NCI-H1930 (cell line): ENCODE measurements at places on chromosomes 3 and 15.

DNA sequence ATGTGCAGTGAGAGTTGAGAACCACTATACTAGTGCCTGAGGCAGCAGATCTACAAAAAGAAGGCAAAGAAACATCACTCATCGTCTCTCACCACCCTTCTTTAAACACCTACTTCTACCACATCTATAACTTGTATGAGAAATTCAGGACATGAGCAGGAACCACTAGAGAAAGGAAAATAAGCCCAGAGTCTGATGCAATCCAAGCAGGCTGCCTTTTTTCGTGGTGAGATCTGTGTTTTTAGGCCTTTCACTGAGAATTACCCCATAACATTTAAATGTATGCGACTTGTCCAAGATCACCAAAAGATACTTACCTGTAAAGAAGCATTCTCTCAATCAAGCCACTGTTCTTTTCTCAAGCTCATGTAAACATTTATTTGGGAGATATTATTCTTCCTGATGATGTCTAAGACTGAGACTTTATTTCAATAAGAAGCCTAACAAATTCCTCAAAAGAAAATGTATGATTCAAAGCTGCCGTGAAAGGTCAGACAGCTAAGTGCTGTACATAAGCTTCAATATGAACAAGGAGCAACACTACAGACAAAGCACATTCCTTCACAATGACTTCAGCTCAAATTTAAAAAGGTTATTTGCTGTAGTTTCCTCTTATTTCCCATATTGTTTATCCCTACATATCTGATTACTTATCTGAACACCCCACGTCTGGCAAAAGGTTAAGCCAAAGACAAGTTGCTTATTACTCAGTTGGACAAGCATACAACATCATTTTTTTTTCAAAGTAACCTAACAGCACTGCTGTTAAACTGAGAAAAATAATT is 16.5 kb downstream of the SPICE1 start:
- no peak for DNase-seq

GRCh38 chr3:157572559-157573270 is 69.5 kb upstream of the VEPH1 start:
- peak; percentile 6 for DNase-seq

DNA sequence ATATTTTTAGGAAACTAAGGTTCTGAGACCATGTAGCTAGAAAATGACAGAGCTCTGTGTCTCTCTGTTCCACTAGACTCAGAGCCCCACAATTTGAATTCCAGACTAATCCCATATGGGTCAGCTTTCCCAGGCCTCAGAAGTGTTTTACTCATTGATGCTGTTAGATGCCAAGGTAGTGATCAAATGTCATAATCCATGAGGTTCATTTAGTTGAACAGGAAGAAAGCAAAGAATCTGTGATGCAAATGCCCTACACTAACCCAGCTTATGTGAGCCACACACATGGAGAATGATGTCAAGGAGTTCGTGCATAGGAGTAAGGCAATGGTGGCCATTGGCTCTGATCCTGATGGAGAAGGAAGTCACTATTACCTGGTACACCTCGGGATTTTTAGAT is 363.4 kb upstream of the RARB start:
- no peak for DNase-seq

DNA sequence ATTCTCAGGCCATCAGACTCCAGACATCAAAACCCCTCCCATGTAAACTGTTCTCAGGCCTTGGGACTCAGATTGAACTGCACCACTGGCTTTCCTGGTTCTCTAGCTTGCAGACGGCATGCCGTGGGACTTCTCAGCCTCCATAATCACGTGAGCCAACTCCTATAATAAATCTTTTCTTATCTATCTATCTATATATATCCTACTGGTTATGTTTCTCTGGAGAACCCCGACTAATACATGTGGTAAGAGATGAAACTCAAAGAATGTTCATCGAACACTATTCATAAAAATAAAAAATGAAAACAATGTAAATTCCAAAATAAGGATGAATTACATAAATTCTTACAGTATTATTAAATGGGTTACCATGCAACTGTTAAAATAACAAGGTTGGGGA is 84.5 kb upstream of the NTRK3 start:
- DNase-seq: no peak

DNA sequence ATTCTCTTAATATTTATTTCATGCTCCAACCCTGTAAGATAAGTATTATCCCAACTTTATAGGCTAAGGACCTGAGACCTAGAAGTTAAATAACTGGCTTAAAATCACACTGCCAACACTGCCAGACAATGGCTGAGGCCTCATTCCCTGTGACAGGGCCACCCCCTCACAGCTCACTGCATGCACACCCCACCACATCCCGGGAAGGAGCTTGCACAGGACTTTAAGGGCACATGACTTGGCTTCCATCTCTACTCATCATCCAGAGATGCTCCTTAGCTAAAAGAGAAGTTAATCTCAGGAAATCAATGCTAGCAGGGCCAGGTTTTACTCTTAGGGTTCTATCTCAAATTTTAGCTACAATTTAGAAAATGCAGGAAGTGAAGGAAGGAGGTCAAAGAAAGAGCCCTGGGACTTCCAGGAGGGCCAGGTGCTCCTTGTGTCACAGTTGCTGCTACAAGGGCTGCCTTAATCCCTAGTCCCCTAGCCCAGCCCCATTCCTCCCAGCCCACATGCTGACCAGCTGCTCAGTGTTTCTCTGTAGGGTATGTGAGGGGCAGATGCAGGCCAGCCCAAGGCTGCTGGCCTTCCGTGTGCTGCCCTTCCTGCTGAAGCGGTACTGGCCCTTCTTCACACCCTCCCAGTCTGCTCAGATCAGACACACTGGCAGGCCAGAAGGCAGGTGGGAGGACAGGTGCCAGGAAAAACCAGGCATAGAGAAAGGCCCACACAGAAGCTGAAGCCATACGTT is 53.5 kb downstream of the WWTR1 start:
- DNase-seq: no peak

DNA sequence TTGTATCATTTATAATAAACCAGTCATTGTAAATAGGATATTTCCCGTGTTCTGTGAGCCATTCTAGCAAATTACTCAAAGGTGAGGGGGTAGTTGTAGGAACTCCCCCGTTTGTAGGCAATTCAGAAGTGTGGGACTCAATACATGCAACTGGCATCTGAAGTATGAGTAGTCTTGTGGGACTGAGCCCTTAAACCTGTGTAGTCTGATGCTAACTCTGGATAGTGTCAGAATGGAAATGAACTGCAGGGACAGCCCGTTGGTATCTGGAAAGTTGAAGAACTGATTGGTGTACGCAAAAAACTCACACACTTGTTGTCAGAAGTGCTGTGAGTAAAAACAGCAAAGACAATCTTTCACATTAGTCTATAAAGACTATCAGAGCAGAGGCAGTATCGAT is 32.6 kb downstream of the HERC1 start:
- no peak for DNase-seq

- no peak for DNase-seq
Measured at GRCh38 chr3:115212615-115213014, 65.5 kb upstream of the ZBTB20 start.

DNA sequence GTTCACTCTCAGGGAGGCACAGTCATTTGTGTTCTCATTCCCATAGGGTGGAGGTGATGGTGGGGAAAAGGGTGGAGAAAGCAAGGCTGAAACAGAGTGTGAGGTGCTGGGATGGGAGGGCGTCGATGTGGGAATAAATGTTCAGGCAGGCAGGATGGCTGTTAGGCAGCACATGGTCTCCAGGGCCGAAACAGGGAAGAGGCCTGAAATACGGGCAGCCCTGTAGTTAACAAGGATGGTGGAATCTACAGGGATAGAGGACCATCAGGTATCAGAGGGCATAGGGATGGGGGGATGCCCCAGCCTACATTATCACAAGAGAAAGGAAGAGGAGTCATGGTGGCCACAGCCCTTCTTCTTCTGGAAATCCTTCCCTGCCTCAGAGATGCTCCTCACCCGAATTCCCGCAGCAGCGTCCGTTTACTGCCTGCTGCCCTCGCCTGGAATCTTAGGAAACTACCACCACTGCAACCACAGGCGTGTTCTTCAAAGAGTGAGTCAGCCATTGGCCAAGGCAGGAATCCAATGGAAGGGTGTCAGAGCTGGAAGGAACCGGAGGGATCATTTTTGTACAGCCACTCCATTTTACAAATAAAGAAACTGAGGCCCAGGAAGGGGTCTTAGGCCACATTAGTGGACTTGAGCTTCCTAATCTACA is 49.7 kb upstream of the POMGNT2 start:
- no peak for DNase-seq

- DNase-seq: no peak
Measured at GRCh38 chr3:86801921-86802320, 189.0 kb downstream of the VGLL3 start.

DNA sequence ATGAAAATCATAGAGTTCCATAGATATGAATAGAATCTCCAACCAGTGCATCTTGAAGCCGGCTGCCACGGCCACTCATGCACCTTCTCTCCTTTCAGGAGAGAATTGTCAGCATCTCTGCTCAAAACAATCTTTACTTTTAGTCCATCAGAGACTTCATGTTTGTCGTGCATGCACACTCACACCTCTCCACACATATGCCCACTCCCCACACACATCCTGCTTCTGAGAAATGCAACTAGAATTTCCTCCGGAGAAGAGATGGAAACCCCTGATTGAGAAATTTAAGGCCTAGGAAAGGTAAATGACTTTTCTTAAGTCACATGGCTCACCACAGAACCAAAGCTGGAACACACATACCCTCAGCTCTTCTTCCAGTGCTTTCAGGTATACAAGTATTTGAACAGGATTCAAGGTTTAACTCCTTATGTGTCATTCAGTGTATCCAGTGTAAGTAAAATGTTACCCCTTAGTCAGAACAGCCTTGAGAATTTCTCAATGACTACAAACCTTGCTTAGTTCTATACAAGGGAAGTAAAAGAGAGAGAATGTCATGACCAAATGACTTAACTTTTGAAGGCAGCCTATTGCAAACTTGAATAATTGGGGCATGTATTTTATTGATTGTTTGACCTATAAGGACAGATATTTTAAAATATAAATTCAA is 69.1 kb upstream of the TSEN2 start:
- DNase-seq: no peak
